ENCODE measurements at places on chromosomes 4 and X.

- DNase-seq, result no peak
- no peaks in the 10 kb centered on the region for H3K4me1 ChIP-seq
- no peak overlapping the region for H3K27ac ChIP-seq
- H3K27me3 ChIP-seq, result no peaks in the 10 kb centered on the region
These were observed 190.7 kb upstream of the MID1 start for GRCh38 chrX:10811111-10811510.

DNA sequence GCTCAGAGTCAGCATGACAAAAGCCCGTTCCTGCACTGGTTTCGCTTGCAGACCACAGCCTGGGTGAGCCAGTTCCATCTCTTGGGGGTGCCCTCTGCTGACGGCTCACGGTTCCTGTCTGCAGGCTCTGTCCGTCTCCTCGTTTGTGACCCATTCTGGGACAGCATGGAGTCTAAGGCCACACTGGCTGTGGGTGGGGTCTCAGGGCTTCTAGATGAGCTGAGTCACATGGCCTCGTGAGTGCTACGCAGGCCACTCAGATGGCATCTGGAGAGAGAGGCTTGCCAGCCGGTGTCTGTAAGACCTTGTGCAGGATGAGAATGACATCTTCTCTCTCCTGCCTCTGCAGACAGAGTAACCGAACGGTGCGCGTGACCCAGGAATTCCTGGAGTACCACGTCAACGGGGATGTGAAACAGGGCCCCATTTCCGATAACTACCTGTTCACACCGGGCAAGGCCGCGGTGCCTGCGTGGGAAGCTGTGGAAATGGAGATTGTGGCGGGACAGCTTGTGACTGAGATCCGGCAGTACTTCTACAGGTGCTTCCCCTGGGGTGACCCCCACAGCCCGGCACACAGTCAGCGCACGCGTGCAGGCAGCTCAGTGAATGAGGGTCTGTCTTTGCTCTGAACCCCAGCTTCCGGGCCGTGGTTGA is 31.6 kb upstream of the MRFAP1 start:
- H3K27ac ChIP-seq, result no peak overlapping the region
- no peaks in the 10 kb centered on the region for H3K4me1 ChIP-seq
- DNase-seq, result no peak
- H3K4me3 ChIP-seq, result no peak overlapping the region
- H3K36me3 ChIP-seq, result no peaks in the 10 kb centered on the region
- no peaks in the 10 kb centered on the region for H3K27me3 ChIP-seq

- H3K4me3 ChIP-seq, result no peak overlapping the region
- no peaks in the 10 kb centered on the region for H3K36me3 ChIP-seq
- DNase-seq, result no peak
- no peaks in the 10 kb centered on the region for H3K27me3 ChIP-seq
- H3K4me1 ChIP-seq, result peaks cover 15% of the 10 kb centered on the region
- H3K27ac ChIP-seq, result peak overlapping the region; percentile 21
These were observed 39.4 kb downstream of the PPP1R2C start for GRCh38 chrX:42738552-42738951.

DNA sequence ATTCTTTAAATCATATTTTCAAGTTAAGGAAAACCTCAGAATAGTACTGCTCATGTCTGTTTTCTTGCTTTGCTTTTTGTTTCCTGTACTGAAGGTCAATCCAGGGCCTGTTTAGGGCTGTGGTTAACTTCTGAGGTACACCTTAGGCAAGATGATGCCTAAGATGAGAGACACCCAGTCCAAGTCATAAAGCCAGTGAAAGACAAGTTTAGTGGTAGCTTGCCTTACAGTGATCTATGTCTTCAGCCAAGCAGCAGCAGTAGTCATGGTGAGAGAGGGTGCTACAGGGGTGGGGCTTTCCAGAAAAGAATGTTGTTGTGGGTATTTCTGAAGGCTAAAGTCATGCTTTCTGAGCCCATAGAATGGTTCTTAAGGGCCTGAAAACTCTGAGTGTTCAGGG is 173.7 kb downstream of the VSIG4 start:
- H3K27ac ChIP-seq, result no peak overlapping the region
- H3K36me3 ChIP-seq, result no peaks in the 10 kb centered on the region
- H3K27me3 ChIP-seq, result no peaks in the 10 kb centered on the region
- no peak overlapping the region for H3K4me3 ChIP-seq

GRCh38 chr4:155304375-155304774 is 72.4 kb downstream of the MAP9 start:
- H3K4me1 ChIP-seq, result no peaks in the 10 kb centered on the region
- no peak overlapping the region for H3K27ac ChIP-seq
- DNase-seq, result no peak
- no peaks in the 10 kb centered on the region for H3K27me3 ChIP-seq
- no peaks in the 10 kb centered on the region for H3K36me3 ChIP-seq

DNA sequence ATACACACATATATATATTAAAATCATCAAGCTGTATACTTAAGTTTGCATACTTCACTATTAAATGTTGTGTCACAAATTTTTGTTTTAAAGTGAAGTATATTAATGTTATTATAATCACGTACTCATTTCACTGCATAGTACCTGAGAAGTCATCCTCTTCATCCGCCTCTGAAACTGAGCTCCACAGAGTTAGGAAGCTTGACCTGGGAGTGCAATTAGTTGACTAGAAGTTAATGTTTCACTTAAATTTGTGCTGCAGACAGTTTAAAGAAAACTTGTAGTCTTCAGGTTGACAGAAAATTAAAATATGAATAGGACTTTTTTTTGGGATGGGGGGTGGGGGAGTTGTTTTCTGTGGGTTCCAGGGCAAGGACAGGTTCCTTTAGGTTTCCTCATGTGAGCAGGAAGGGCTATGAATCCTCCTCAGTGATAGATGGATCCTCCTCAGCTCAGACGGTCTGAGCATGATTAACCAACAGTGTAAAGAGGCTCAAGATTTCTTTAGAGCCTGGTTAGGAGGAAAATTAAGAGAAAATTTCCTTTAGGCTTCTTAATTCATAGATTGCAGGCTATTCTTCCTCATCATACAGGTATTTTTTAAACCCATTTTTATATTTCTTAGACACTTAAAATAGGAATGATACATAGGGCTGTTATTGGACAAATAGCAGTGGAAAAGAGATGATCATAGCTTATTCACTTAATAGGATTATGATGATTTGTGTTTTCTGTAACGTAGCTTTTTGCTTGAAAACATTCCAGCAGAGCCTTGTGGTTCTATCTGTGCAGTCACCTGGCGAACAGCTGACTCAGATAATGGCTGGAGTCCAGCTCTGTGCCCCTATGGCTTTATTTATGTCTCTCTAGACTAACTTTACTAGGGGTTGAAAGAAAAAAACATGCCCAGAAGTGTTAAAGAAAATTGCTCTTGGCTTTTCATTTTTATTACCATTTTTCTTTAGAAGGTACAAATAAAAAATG is 102.7 kb downstream of the SLC4A4 start:
- H3K36me3 ChIP-seq, result no peaks in the 10 kb centered on the region
- no peaks in the 10 kb centered on the region for H3K27me3 ChIP-seq
- H3K4me1 ChIP-seq, result peaks cover 8% of the 10 kb centered on the region

DNA sequence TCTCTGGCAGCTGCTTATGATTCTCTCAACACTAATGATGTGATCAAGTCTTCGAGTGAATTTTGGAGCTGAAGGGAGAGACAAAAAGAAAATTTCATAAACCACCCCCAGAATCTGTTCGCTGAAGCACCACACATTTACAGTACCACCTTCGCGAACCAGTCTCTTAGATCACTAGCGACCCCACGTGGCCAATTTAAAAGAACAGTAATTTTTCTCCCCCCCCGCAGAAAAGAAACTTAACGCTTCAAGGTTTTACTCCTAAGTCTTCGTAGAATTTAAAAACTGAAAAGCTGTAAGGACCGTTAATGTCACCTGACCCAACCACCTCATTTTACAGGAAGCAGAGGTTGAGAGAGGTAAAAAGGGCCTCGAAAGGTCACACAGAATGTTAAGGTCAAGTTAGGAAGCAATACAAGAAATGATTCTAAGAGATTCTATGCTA is 187.5 kb downstream of the QDPR start:
- H3K4me3 ChIP-seq, result no peak overlapping the region
- peak overlapping the region; percentile 28 for H3K27ac ChIP-seq
- H3K36me3 ChIP-seq, result no peaks in the 10 kb centered on the region
- peaks cover 16% of the 10 kb centered on the region for H3K4me1 ChIP-seq
- no peaks in the 10 kb centered on the region for H3K27me3 ChIP-seq

- H3K4me1 ChIP-seq, result no peaks in the 10 kb centered on the region
- no peak for DNase-seq
- no peaks in the 10 kb centered on the region for H3K27me3 ChIP-seq
- no peak overlapping the region for H3K27ac ChIP-seq
- no peaks in the 10 kb centered on the region for H3K36me3 ChIP-seq
These were observed 86.1 kb upstream of the STX18 start for GRCh38 chr4:4627906-4628305.

Data from hepatocyte (in vitro differentiated cells).